ENCODE measurements at places on chromosomes 5 and 9. TPM values are rescaled to one million over a fixed set of nuclear protein-coding genes. Genes with fewer than 3 reads are reported as not detected.

Gene SLCO6A1
- not detected for total RNA-seq

Gene BOD1
- total RNA-seq: 67.8 TPM

Gene SHISAL2B
- not detected for total RNA-seq

Gene TAF11L5
- total RNA-seq: not detected

Gene IDNK
- total RNA-seq: 7.6 TPM

Gene ITK
- total RNA-seq: not detected

Gene PCDHGA11
- not detected for total RNA-seq

Gene SAXO1
- not detected for total RNA-seq

Gene LCN9
- 0.16 TPM for total RNA-seq

Gene GFPT2
- 53.9 TPM for total RNA-seq

Gene PCA3
- not detected for total RNA-seq

Gene CYLC2
- total RNA-seq: not detected

Gene ALDH1B1
- 48.4 TPM for total RNA-seq

Gene MYORG
- 6.4 TPM for total RNA-seq

Gene ADAMTS6
- total RNA-seq: 0.10 TPM

Gene RIC1
- 14.6 TPM for total RNA-seq

Gene ANAPC2
- total RNA-seq: 30.6 TPM

Gene GRXCR2
- not detected for total RNA-seq

Gene HOMER1
- total RNA-seq: 3.4 TPM

Gene CEMIP2
- 68.8 TPM for total RNA-seq

Gene PURA
- 6.2 TPM for total RNA-seq

Gene LHX6
- total RNA-seq: 2.4 TPM

Gene FAM53C
- total RNA-seq: 21.5 TPM

Gene C5orf22
- 12.9 TPM for total RNA-seq

Gene TMEM215
- total RNA-seq: not detected

Gene STK32A
- total RNA-seq: 0.24 TPM

Gene SOHLH1
- total RNA-seq: 0.12 TPM

Gene RANBP17
- 2.4 TPM for total RNA-seq

Gene ANXA1
- 1,032 TPM for total RNA-seq

Gene TTLL11
- 5.3 TPM for total RNA-seq

Gene DND1
- total RNA-seq: 0.47 TPM

Gene BTNL9
- total RNA-seq: 0.77 TPM

Gene ARL14EPL
- total RNA-seq: 0.43 TPM

Gene TAF11L3
- total RNA-seq: not detected

Gene SMU1
- total RNA-seq: 25.4 TPM

Gene THBS4
- 0.23 TPM for total RNA-seq

Gene C9orf153
- 0.21 TPM for total RNA-seq

Gene GCNT4
- total RNA-seq: 0.16 TPM

Gene ERMP1
- 18.2 TPM for total RNA-seq

Gene NUP188
- 38.4 TPM for total RNA-seq

Gene OR2Y1
- total RNA-seq: not detected

Gene F12
- total RNA-seq: 22.1 TPM

Gene TRAF2
- 43.3 TPM for total RNA-seq

Gene RANBP6
- total RNA-seq: 10.6 TPM

Gene OR1J2
- not detected for total RNA-seq

Gene CAPSL
- total RNA-seq: not detected

Gene GFI1B
- total RNA-seq: 0.10 TPM

Gene ANKRD18A
- total RNA-seq: 8.7 TPM

Gene DMRT3
- total RNA-seq: not detected

Gene SLC36A2
- total RNA-seq: not detected

Gene FOXD4L6
- not detected for total RNA-seq

Gene CACNA1B
- 0.02 TPM for total RNA-seq

Gene PLAC8L1
- 0.31 TPM for total RNA-seq

Gene CKMT2
- total RNA-seq: not detected

Gene PCDHGA1
- 0.29 TPM for total RNA-seq

Gene FRMD3
- 4.7 TPM for total RNA-seq

Gene ZFP2
- total RNA-seq: 0.06 TPM

Gene PLPPR1
- not detected for total RNA-seq
